ENCODE measurements at places on chromosomes 2 and 18.

- DNase-seq, result no peak
Observed at GRCh38 chr2:8805278-8806210, 31.9 kb downstream of the KIDINS220 start.

DNA sequence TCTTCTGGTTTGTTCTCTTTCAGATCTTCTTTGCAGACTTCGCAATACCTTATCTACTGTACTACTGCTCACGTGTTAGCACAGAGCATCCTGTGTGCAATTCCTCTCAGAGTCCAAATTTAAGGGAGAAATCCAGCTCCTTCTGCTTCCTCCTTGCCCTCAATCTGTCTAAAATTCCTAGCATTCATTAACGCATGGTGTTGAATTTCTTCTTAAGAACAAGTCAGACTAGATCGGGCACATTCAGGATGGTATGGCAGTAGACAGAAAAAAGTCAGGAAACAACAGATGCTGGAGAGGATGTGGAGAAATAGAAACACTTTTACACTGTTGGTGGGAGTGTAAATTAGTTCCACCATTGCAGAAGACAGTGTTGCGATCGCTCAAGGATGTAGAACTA, 206.1 kb upstream of the CDH7 start:
- DNase-seq, result no peak

- peak; percentile 25 for DNase-seq
Observed at GRCh38 chr18:3447068-3447894, 2.7 kb upstream of the TGIF1 start.

GRCh38 chr2:223908304-223908998, 36.7 kb downstream of the WDFY1 start:
- no peak for DNase-seq

DNA sequence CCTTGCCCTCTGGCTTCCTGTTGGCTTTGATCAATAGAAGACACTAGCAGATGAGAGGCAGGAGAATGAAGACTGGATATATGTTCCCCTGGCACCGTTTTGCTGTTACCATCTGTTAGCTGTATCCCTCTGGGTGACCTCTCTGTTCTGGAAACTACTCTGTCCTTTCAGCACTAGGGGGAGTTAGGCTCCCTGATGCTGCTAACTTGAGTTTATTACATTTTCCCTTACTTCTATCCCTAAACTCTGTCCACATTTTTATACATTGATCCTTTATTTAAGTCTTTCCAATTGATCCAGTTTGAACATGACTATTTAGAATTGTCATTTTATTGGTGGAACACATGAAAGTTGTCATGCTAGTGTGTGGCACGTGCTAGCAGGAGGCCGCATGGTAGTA, 1014.3 kb upstream of the CDH2 start:
- DNase-seq, result no peak

DNA sequence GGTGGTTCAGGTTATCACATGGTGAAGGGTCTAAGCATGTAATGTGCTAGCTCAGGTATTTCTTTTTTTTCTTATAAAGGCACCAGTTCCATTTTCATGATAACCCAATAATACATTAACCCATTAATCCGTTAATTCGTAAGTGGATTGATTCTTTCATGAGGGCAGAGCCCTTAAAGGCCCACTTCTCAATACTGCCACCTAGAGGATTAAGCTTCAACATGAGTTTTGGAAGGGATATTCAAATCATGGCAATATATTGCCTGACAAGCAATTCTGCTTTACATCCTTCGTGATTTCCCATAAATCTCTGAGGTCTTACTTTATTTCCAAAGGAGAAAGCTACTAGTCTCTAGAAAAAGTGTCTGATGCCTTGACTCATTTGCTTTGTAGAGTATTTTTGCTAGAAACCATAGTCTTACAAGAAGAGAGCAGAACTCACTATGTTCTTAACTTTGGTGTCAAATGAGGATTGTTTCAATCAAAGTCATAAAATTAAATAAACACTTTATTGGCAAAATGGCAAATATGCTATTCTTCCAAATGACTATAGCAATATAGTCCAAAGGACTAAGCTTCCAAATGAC, 271.3 kb downstream of the KCNS3 start:
- DNase-seq, result no peak

DNA sequence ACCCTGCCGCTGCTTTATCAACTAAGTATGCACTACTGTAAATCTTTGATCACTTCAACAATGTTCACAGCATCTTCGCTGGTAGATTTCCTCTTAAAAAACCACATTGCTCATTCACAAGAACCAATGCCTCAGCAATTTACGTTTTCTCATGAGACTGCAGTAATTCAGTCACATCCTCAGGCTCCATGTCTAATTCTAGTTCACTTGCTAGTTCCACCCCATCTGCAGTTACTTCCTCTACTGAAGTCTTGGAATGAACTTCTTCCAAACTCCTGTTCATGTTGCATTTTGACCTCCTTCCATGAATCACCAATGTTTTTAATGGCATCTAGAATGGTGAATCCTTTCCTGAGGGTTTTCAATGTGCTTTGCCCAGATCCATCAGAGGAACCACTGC, 35.8 kb downstream of the PRELID3A start:
- DNase-seq, result no peak

DNA sequence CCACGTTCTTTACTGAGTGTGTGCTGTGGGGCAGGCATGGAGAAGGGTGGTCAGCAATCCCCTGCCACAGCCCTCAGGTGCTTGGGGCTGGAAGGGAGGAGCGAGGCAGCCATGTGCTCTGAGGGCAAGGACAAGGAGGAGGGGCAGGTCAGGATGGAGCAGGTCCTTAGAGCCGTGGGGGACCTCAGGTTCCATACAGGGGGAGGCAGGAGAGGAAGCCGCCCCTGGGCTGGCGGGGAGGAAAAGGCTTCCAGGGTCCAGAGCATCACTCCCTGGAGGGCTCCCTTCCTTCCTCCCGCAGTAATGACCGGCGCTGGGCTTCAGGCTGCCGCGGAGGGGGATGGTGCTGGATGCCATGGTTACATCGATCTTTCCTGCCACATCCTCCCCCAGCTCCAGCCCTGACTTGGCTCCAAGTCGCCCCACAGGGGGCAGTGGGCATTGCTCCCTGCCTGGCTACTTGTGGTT, 6.6 kb downstream of the GAREM2 start:
- no peak for DNase-seq

GRCh38 chr2:230812033-230812432, 52.7 kb upstream of the ITM2C start:
- no peak for DNase-seq

DNA sequence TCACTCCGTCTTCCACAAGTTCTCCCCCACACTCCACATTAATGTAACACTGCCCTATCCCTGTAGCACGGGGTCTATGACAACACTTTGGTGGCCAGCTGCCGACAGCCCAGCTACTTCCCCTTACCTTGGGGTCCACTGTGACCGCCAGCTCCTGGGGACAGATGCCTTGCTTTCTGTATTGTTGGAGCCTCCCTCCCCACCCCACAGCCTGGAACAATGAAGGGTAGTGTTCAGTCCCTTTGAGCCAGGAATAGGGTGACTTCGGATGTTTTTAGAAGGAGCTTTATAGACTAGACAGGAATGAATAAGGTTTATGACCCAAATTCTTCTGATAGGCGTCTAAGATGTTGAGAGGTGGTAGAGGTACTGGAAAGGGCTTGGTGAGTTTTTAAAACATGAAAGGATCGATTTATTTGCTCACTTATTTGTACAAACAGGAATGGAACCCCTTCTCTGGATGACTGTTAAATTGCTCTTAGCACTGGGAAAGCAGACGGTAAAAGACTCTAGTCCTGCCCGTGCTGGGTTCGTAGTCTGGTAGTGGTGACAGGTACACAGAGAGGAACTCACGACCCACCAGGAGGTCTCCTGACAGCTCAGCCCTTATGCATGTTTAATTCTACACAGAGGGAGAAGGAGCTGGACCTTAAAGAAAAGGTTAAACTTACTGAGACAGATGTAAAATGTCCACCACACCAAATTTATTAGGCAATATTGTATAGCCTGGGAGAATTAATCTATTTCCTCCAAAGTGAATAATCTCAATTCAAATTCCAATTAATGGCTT, 90.9 kb downstream of the MYCN start:
- DNase-seq, result no peak

DNA sequence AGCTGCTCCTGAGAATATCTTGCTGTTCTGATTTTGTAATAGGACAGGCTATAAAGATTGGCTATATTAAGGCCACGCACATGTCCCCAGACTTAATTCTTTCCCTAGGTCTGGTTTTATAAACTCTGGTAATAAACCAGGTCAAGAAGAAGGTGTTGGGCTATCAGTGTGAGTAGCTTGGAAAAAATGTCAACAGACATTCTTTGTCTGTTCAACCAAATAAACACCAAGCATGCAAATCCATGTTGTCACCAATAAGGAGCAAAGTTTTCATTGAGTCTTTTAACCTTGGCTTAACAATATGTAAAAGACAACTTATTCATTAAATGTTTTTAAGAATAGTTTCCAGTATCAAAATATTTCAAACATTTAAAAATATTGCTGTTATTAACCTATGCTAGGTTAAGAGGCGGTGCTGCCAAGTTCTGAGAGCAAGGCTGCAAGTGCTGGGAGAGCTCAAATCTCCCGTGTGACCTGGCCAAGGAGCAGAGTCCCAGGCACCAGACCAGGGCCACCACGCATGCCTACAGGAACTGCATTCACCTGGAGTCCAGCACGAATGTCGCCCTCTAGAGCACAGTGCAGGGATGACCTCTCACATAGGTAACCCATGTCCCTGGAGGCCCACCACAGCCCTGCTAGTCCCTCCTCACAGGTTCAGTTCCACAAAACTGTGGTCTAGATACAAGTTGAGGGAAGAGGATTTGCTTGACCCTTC, 120.5 kb upstream of the POU3F3 start:
- no peak for DNase-seq

DNA sequence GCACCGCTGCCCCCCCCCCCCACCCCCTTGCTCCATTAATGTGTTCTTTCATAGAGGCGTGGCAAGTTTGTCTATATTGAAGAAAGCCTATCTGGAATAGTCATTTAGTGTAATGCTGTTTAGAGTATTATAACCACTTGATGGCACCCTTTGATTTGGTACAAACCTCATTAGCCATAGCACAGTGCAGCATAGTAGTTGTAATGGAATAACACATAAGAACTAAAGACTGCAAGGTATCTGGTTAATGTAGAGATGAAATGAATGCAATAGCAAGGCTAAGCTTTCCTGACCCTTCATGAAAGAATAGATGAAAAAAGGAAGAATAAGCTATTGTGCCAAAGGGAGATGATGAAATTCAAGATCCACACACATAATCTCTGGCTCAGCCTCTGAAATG, 81.9 kb downstream of the EHBP1 start:
- no peak for DNase-seq

DNA sequence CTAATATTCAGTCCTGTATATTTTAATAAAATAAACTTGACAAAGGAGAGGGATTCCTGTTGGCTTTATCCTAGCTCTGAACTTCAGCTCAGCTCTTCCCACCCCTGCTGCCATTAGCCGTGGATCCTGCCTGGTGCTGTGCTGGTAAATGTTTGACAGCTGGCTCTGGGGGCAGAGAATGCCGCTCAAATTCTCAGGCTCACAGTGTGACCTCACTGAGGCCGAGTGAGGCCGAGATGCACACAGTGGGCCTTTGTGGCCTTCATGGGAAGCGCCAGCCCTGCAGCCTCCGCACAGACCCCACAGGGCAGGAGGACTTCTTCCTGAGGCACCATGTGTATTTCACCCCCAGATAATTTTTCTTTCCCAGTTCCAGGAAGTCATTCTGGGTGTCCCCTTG, 16.5 kb upstream of the FAHD2A start:
- DNase-seq, result no peak

DNA sequence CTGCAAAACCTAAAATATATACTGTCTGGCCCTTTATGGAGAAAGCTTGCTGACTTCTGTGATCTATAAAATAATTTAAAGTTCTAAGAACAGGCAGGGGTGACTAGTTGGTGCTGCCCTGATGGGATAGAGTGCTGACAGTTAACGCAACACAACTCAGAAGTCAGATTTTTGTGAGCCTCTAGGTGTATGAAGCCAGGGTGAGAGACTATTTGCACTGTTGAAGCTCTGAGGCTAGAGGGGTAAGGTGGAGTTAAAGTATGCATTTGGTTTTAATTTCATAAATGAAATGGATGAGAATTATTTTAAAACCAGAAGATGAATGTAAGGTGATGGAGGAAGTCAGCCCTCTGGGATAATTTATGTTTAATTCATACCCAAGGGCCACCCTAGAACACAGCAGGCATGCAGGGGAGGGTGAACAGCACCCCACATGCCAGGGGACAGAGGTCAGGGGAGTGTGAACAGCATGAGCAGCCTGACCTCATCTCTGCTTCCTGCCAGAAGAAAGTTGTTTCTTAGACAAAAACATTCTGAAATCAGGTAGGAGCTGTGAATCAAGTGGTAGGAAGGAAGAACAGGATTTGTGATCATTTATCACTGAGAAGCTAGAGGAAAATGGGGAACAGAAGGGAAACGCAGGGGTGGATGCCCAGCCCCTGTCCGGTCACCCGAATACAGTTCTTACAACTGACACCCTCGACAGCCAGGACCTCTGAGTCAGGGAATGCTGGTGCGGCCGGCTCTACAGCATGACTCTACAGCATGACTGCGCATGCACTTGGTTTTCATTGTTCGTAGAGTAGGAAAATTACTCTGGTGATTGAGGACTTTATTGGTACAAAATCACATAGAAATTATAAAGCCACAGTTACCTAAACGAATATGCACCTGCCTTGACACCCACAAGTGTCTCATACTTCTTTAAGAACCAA, 93.1 kb downstream of the MBP start:
- DNase-seq, result no peak

DNA sequence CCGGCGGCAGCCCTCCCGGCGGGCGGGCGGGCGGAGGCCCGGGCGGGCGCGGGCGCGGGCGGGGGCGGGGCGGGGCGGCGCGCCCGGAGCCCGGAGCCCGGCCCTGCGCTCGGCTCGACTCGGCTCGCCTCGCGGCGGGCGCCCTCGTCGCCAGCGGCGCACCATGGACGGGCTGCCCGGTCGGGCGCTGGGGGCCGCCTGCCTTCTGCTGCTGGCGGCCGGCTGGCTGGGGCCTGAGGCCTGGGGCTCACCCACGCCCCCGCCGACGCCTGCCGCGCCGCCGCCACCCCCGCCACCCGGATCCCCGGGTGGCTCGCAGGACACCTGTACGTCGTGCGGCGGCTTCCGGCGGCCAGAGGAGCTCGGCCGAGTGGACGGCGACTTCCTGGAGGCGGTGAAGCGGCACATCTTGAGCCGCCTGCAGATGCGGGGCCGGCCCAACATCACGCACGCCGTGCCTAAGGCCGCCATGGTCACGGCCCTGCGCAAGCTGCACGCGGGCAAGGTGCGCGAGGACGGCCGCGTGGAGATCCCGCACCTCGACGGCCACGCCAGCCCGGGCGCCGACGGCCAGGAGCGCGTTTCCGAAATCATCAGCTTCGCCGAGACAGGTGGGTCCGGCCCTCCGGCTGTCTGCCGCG, at the start of gene INHBB:
Gene INHBB (plus strand): TSS at position 111 of the 641 bp plus-strand sequence. CDS start 53 bp downstream, at position 164.
- no peak for DNase-seq

- no peak for DNase-seq
Observed at GRCh38 chr2:215743066-215743465, 270.3 kb downstream of the MREG start.

GRCh38 chr2:40487602-40488001, 35.7 kb upstream of the SLC8A1 start:
- DNase-seq, result no peak

DNA sequence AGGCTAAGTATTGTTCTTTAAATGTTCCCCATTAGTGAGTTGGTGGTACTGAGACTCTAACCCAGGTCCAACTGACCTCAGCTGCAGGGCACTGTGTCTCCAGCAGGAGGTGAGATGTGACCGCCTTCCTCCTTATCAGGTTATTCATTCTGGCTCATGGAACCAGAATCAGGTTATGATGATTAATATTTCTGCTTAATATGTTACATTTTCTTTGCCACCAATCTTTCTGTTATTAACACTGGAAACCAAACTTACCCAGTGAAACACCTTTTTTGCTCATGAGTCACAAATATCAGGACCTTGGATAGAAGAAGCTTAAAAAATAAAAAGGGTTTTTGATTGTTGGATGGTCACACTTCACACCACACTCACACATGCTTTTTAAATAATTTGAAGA, 85.4 kb downstream of the DPP4 start:
- DNase-seq, result no peak
